ENCODE measurements at places on chromosomes 6 and 20.

DNA sequence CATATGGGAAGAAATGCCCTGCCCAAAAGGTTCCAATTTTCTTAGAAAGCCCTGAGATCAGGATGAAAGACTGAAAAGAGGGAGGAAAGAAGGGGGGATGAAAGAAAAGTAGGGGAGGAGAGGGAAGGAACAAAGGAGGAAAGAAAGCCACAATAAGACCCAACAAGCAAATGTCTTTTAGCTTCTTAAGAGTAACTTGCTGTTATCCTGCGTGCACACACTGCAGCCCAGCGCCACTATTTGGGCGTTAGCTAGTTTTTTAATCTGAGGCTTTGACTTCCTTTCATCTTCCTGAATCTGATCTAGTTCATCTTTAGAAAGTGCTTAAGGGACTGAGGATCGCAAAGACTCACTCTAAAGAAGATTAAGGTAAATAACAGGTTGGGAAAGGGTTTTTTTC is 77.4 kb upstream of the HDDC2 start:
- DNase-seq = no peak

- DNase-seq = no peak
These were observed 129.3 kb upstream of the KCNK16 start for GRCh38 chr6:39451831-39452230.

DNA sequence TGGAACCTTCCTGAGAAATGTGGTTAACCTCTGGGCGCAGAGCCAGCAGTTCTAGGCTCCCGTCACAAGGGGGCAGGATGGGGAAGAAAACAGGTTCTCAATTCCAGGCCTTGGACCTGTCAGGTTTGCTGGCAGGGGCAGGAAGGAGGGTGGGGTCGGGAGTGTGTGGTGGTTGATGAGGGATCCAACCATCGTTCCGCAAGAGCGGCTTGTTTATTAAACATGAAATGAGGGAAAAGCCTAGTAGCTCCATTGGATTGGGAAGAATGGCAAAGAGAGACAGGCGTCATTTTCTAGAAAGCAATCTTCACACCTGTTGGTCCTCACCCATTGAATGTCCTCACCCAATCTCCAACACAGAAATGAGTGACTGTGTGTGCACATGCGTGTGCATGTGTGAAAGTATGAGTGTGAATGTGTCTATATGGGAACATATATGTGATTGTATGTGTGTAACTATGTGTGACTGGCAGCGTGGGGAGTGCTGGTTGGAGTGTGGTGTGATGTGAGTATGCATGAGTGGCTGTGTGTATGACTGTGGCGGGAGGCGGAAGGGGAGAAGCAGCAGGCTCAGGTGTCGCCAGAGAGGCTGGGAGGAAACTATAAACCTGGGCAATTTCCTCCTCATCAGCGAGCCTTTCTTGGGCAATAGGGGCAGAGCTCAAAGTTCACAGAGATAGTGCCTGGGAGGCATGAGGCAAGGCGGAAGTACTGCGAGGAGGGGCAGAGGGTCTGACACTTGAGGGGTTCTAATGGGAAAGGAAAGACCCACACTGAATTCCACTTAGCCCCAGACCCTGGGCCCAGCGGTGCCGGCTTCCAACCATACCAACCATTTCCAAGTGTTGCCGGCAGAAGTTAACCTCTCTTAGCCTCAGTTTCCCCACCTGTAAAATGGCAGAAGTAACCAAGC is 29.6 kb downstream of the SRSF3 start:
- DNase-seq = peak; percentile 86

- no peak for DNase-seq
These were observed 33.2 kb upstream of the MYB start for GRCh38 chr6:135147637-135148592.

- no peak for DNase-seq
These were observed 144.0 kb downstream of the LRRC1 start for GRCh38 chr6:53938810-53939209.

DNA sequence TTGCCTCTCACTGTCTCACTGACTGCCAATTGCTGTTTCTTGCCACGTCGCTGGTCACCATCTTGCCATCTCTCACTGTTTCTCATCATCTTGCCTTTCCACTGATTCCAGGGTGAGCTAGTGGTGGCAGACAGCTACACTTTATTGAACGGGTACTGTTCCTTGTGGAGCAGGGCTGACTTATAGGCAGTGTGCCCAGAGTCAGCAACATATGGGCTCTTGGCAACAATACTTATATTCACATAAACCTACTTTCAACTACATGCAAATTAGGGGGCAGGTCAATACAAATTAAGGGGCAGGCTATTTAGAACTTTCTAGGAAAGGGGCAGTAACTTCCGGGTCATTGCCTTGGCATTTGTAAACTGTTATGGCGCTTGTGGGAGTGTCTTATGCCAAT is 186.2 kb upstream of the SYNDIG1 start:
- no peak for DNase-seq

DNA sequence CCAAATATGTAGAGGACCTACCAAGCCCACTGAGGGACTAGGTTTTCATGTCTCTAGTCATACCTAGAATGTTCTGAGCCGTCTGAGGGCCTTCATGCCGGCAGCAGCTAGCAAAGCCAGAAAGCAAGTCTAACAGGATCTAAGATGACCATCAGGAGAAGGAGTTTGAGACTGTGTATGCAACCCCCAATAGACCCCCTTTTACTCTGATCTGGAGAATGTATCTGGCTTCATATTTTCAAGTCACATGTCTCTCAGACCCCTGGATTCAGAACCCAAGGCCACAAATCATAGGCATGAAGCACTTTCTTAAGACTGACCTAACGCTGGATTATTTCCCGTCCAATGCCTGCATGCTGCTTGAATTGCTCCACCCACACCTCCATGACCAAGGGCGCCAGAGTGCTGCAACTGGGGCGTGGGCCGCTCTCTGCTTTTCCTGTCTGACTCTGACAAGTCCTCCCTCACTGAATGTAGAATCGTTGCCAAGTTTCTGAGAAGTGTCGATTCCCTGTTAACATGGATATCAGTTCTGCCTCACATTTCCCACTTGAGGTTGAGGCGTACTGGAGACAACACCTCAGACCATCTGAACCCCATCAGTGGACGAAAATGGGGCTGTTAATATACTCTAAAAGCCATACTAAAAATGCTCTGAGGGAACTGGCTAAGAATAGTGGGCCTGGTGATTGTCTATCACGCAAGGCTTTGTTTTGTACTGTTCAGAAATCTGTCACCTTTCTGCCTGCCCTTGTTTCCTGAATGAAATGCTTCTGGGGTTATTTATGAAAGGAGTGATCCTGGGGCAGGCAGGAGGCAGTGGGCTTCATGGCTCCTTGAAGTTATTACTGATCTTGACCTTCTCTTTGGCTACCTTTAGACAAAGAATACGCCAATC is 23.9 kb upstream of the ASXL1 start:
- DNase-seq = no peak

DNA sequence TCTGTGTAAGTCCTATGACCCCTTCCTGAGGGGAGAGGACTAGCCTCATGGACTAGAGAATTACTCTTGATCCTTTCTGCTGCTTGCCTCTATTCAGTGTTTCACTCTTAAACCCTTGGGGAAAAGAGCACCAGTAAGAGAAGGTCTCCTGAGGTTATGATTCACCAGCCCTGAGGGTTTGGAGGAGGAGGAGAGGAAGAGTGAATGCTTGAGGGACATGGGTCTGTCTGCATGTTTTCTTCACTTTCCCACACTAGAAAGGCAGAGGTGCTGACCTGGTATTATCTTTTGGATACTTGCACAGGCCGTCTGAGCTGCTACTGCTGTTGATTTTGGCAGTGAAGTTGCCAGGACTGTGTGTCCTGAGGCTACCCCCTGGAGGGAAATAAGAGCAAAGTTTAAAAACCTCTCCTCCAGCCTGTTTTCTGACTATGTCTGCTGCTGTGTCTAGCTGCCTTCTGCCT is 78.3 kb downstream of the CD109 start:
- DNase-seq = peak; percentile 11

DNA sequence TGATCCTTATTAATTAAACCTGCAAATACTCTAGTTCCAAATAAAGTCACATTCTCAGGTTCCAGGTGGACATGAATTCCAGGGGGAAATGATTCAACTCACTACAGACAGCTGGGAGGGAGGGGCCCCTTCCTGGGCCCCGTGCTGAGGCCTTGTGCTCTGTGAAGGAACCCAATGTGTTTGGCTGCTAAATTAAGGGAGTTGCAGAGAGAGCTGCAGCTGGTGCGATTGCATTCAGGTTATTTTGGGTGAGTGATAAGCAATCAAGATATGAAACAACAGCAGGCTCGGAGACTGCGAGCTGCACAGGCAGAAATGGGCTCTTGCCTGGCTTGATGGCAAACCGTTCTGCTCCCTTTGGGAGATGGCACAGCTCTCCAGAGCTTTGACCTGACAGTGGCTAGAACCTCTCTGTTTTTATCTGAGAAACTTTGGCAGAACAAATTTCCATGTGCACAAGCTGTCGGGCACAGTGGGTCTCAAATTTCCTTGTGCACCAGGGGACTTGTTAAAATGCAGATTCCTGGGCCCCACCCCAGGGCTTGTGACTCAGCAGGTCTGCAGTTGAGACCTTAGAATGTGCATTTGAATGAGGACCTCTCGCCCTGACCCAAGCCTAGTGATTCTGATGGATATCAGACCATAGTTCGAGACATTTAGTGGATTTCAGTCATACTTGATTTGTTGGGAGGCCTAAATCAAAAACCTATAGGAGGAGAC is 9.8 kb downstream of the MAPK13 start:
- no peak for DNase-seq
